LHCN-M2 (cell line): ENCODE measurements at places on chromosomes 1 and 21. TPM values are rescaled to one million over a fixed set of nuclear protein-coding genes. Genes with fewer than 3 reads are reported as not detected.

The COL11A1 gene
- 41.4 and 54.3 TPM in 2 replicates for total RNA-seq

The INKA2 gene
- total RNA-seq, result 6.3 and 12.5 TPM in 2 replicates

The S100A2 gene
- total RNA-seq, result 23.3 and 24.8 TPM in 2 replicates

The S1PR1 gene
- total RNA-seq, result 1.3 and 2.4 TPM in 2 replicates

The ZBTB8B gene
- not detected in 2 replicates for total RNA-seq

The DESI2 gene
- total RNA-seq, result 61.0 and 61.4 TPM in 2 replicates

- DNase-seq, result no peak
These were observed 24.6 kb downstream of the KCNC4 start for GRCh38 chr1:110234691-110235090.

DNA sequence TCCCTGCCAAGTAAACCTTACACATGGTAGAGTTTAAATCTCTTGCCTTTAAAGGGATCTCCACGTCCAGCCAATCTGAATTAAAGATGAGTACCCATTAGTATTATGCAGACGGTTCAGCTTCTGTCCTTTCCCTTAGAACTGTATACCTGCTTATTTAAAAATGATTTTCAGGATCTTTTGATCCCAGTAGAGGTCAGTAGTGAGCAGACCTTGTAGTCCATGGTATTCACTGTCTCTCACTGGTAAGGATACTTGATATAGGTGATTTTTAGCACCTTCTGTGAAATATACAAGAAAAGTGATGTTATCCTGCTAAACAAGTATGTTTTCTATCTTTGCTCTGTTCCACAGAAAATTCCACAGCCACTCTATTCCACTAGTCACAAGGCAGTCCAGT lies 1211.6 kb upstream of the ADGRL4 start:
- DNase-seq, result peak; percentile 71

GRCh38 chr1:184860985-184861754 lies 106.5 kb upstream of the EDEM3 start:
- DNase-seq, result no peak

DNA sequence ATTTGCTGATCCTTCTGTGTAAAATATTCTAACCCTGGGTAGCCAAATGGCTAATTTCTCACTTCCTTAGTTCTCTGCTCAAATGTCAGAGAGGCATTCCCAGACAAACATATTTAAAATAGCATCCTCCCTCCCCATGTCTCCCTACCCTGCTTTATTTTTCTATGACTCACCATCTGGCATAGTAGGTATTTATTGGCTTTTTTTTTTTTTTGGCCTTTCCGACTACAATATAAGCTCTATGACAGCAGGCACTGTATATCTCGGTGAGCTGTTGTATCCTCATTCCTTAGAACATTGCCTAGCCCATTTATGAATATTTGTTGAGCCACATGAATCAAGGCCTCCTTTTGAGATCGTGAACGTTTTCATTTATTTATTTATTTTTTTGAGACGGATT lies 1.5 kb upstream of the NEK7 start:
- DNase-seq, result peak; percentile 68

DNA sequence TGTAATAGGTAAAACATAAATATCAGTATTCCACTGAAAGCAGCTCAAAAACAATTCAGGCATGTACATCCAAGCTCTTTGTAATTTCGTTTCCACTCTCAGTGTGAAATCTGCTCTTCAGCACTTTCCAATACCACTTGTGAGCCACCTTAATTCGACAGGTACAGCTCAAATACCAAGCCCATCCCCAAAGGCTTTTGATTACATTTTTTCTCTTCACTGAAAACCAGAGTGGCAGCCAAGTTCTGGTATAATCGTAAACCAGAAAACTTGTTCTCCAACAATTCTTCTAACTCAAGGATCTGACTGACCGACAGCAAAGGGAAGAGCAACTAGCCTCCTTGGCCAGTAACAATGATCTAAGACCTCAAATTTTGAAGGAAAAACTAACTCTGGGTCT lies 36.8 kb downstream of the FBXO42 start:
- no peak for DNase-seq

DNA sequence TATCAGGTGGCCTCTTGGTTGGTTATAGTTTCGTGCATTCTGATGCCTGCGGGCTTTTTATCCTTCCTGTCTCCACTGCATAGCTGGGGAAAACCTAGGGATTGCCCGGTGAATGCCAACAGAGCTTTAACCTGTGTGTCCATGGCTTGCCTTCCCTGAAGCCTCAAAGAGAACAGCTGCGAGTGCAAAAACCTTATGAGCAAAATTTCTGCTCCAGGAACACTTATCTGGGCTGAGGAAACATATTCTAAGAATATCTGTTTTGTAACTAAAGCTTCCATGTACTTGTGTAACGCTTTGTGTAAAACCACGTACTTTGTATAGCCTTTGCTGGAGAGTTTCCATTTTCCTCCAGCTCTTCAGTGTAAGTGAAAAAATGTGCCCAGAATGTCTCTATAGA lies 7.2 kb downstream of the CNST start:
- no peak for DNase-seq

DNA sequence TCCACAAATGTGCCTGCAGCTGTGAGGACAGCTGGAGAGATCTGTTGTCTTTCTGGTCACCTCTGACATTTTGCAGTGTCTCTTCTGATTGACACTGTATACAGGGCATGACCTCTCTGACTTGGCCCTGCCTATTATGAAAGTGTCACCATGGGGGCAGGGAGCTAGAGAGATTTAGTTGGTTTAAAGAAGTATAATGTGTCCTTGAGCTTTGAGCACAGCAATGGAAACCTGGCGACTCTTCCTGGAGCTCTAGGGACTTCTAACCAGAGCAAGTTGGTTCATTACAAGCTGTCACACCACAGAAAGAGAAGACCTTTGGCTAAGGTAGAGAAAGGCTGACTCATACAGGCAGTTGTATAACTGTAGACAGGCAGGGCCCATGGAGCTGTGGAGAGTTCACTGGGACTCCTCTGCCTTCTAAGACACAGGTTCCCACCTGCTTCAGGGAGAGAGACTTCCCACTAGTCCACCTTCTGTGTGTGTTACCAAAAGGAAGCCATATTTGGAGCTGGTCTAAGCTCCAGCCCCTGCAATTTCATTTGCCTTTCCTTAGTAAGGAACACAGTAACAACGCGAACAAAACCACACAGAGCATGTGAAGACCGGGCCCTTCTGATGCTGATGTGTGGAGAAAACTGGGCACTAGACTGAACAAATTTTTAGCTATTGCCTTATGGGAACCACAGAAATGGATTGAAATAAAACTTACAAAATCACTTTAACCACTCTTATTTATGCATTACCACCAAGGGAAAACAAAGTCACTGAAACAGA lies 90.5 kb upstream of the ADAR start:
- DNase-seq, result no peak

GRCh38 chr1:44208226-44208625 lies 5.0 kb upstream of the DMAP1 start:
- DNase-seq, result no peak

GRCh38 chr1:202376247-202376646 lies 27.7 kb downstream of the PPP1R12B start:
- DNase-seq, result peak; percentile 19

DNA sequence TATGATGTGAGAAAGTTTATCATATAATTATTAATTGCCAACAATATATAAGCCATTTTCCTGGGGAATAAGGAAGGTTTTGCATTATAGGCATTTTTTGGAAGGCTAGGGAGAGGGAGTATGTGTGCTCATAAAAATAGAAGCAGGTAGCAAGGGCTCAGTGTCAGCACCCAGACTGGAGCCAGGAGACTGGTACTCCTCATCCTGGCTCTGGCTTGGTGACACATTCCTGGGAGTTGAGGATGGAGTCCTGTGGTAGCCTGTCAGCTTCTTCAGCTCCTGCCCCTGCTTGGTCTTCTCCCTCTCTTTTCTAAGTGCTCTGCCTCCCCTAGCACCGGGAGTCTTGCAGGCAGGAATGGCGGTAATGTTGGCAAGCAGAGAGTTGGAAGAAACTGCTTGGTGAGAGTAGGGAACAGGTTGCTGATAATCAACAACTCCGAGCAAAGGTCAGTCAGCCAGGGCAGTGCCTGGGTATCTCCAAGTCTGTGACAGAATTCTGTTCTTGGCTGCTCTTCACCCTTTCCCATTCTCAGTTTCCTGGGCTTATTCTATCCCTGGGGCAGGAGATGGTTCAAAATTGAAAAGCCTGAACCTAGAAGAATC lies 23.0 kb downstream of the GIPC2 start:
- DNase-seq, result no peak
